Lower lobe of right lung (tissue), 2 donors: ENCODE measurements at places on chromosomes 7 and 10. TPM values are rescaled to one million over a fixed set of nuclear protein-coding genes. Genes with fewer than 3 reads are reported as not detected.

GRCh38 chr10:14686356-14686755 lies 88.3 kb downstream of the FAM107B start:
- no peak for DNase-seq

- DNase-seq: no peak
Measured at GRCh38 chr10:12507165-12507850, 158.0 kb downstream of the CAMK1D start.

DNA sequence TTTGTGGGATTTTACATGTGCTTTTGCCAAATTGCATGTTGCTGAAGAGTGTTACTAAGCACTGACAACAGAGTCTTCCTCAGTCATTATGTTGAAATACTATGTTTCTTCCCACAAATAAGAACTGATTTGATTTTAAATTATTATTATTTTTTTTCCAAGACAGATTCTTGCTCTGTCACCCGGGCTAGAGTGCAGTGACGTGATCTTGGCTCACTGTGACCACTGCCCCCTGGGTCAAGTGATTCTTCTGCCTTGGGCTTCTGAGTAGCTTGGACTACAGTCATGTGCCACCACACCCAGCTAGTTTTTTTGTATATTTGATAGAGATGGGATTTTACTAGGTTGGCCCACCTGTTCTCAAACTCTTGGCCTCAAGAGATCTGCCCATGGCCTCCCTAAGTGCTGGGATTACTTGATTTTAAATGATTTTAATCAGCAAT lies 42.3 kb downstream of the MINPP1 start:
- no peak for DNase-seq

DNA sequence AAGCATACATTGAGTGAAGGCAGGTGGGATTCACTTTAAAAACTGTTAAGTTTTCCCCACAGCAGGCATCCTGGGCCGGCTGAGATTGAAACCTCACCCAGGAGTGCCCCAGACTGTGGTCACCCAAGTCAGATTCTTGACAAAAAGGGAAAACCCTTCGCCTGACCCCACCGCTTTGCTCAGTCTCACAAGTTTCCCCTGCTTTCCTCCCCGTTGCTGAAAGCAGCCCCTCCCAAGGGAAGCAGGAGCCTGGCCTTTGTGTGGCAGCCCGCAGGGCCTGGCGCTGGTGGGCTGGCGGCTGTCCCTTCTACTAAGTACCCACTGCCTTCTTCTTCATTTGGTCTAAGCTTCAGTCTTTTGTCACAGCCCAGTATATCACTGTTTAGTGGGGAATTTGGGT lies 16.0 kb downstream of the RNF32 start:
- DNase-seq: no peak

GRCh38 chr10:19819419-19820033 lies 3.3 kb downstream of the PLXDC2 start:
- DNase-seq: no peak

CTAGE4 gene
- 8.5 TPM for total RNA-seq

EN2 gene
- total RNA-seq: not detected

TRIM50 gene
- total RNA-seq: not detected
